Dermis lymphatic vessel endothelial cell (primary cell): ENCODE measurements at places on chromosomes 5 and 9. TPM values are rescaled to one million over a fixed set of nuclear protein-coding genes. Genes with fewer than 3 reads are reported as not detected.

The TNC gene
- total RNA-seq, result 0.09 and 0.43 TPM in 2 replicates

The CNTNAP3 gene
- total RNA-seq, result 86.4 and 88.0 TPM in 2 replicates

The SPATA24 gene
- 9.5 and 12.7 TPM in 2 replicates for total RNA-seq

The PRUNE2 gene
- total RNA-seq, result 14.1 and 19.4 TPM in 2 replicates

The FBP2 gene
- not detected in 2 replicates for total RNA-seq

The PCDHGA12 gene
- total RNA-seq, result 1.5 and 4.9 TPM in 2 replicates

The HMMR gene
- total RNA-seq, result 4.7 and 6.0 TPM in 2 replicates

The IL7R gene
- total RNA-seq, result 0.26 and 0.65 TPM in 2 replicates

The PCDHGB6 gene
- 2.1 and 3.7 TPM in 2 replicates for total RNA-seq

The CDH9 gene
- total RNA-seq, result not detected in 2 replicates

The ARHGEF39 gene
- 0.17 and 0.33 TPM in 2 replicates for total RNA-seq

The LRRC19 gene
- total RNA-seq, result not detected in 2 replicates

The SLC34A3 gene
- not detected in 2 replicates for total RNA-seq

The BTNL8 gene
- 0.09 and 0.22 TPM in 2 replicates for total RNA-seq

The OTULINL gene
- 0.76 and 1.0 TPM in 2 replicates for total RNA-seq

The MACIR gene
- total RNA-seq, result 4.8 and 5.9 TPM in 2 replicates

The FYB1 gene
- total RNA-seq, result not detected in 2 replicates

The IL13 gene
- not detected in 2 replicates for total RNA-seq

The PCDHA1 gene
- total RNA-seq, result under 0.01 and 0.09 TPM in 2 replicates

The OR1J2 gene
- not detected in 2 replicates for total RNA-seq
